ENCODE measurements at places on chromosomes 7 and 10. TPM values are rescaled to one million over a fixed set of nuclear protein-coding genes. Genes with fewer than 3 reads are reported as not detected.

The NEUROG3 gene
- not detected for total RNA-seq

The MEPCE gene
- total RNA-seq, result 34.2 TPM

The GNAT3 gene
- total RNA-seq, result not detected

The PTN gene
- total RNA-seq, result 14.8 TPM

The CCL26 gene
- total RNA-seq, result 1.3 TPM

The DPYSL4 gene
- 6.1 TPM for total RNA-seq

The WNT16 gene
- total RNA-seq, result 5.7 TPM

The SLC13A4 gene
- total RNA-seq, result 0.16 TPM

The FBXO24 gene
- 0.32 TPM for total RNA-seq

The CYP2E1 gene
- 1.3 TPM for total RNA-seq

The SOSTDC1 gene
- 0.73 TPM for total RNA-seq

The ARHGEF5 gene
- 10.1 TPM for total RNA-seq

The EIF4H gene
- total RNA-seq, result 292 TPM

The LIPK gene
- total RNA-seq, result not detected

Data from hair follicle dermal papilla cell (primary cell).